ENCODE measurements at places on chromosomes 13 and 19.

GRCh38 chr19:45179072-45179891 is 698 bp downstream of the BLOC1S3 start:
- DNase-seq, result no peak

GRCh38 chr19:40286235-40286970 is 1.3 kb upstream of the AKT2 start:
- no peak for DNase-seq

DNA sequence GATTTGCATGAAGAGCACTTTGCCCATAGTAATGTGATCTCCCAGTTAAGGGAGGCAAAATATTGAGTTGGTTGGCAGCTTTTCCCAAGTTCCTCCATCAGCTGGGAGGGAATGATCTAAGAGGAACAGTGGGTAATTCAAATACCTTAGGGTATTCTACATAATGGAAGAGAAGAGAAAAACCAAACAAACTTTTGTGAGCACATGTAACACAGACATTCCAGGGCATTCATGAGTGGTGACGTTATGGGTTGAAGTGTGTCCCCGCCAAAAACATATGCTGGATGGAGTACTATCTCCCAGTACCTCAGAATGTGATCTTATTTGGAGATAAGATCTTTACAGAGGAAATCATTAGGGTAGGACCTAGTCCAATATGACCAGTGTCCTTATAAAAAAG is 220.1 kb downstream of the FOXO1 start:
- DNase-seq, result no peak

DNA sequence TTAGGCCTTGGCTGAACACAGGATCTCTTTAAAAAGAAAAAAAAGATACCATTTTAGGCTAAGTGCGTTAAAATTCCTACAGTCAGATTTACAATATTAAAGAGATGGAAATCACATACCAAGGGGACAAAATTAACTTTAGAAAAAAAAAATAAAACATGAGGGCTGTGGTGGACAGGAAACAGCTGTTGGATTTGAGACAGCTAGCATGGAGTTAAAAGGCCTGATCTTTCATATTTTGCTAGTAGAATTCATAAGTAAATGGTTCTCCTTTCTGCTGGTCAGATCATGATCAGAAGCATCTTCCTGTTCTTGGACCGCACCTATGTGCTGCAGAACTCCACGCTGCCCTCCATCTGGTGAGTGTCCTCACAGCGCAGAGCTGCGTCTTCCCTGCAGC is 19.7 kb downstream of the CUL4A start:
- DNase-seq, result no peak

All from vagina (tissue), 2 donors.